ENCODE measurements at places on chromosomes 3 and 15. TPM values are rescaled to one million over a fixed set of nuclear protein-coding genes. Genes with fewer than 3 reads are reported as not detected.

The ROPN1 gene
- total RNA-seq, result not detected

The CMTM7 gene
- 30.6 TPM for total RNA-seq

The CAPN3 gene
- 0.75 TPM for total RNA-seq

The MYRIP gene
- total RNA-seq, result 3.4 TPM

The THPO gene
- total RNA-seq, result 1.2 TPM

The RYK gene
- 63.8 TPM for total RNA-seq
